ENCODE measurements at places on chromosomes 7 and 10.

DNA sequence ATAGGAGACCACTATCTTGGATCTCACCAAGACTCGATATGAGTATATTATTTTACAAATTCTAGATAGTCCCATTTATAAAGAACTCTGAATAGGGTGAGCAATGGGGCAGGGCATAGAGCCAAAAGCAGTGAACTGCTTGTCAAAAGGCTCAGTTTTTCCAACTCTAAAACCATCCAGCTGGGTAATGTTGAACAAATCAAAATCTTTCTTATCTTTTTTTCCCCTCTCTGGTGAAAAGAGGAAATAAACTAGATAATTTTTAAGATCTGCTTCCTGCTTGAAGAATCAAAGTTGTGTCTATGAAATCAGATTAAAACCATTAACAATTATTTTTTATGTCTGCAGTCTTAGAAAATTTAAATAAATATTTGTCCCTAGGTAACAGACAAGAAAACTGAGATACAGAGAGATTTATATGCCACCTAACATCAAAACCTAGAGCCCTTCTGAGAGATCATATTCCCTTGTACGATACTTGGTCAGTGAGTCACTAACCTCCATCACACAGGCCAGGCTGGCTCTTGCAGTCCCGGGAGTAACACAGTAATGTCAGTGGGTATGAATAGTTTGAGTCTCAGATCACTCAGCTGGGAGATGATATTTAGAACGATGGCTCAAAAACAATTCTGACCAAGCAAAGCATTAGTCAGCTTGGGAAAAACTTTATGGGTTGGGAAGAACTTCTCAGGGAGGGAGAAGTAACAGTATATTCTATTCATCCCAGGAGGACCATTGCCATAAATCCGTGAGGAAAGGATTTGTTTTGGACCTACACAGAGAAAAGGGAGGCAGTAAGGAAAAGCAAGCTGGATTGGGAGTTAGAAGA lies 178.8 kb downstream of the REEP3 start:
- peak; percentile 61 for DNase-seq

DNA sequence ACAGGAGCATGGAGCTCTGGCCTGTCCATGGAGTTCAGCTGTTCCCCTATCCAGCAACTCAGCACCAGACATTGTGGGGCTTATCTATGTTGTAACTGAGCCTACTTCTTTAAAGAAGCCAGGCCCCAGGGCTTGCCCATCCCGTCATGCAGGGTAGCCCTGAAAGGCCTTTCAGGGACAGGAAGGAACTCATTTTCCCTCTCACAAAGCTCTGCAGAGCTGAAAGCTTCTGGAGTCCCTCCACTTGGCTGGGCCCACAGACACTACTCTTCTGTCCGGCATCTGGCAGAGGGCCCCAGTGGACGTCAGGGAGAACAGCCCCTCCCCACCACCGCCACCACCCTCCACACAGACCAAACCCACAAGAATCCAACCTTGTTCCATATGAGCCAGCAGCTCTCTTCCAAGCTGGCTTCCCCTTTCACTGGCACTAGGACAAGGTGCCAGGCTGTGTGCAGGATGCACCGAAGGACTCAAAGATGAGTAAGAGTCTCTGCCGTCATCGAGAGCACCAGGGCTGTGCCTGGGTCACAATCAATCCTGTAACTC lies 33.1 kb downstream of the DENND2A start:
- no peak for DNase-seq

- no peak for DNase-seq
Observed at GRCh38 chr10:22537810-22538209, 176.6 kb downstream of the PIP4K2A start.

GRCh38 chr10:24568042-24568441 lies 155.6 kb downstream of the ARHGAP21 start:
- no peak for DNase-seq

- DNase-seq: no peak
Observed at GRCh38 chr7:31603046-31603445, 84.0 kb upstream of the PPP1R17 start.

DNA sequence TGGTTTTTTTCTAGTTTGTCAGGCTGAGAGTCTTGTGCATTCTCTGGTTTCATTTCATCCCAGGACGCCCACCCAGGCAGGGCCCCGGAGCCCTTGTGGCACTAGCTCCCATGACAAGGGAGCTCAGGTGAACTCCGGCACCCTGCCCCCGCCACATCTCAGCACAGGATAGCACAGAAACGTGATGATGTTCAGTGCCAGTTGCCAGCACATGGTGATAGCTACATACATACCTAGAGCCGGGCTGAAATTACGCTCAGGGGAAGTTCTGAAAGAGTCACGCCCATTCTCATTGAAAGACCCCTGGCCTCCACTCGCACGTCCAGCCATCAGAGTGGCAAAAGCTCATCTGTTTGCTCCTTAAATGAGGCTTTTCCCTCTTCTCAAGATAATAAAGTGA lies 273.7 kb downstream of the PTPRN2 start:
- no peak for DNase-seq

DNA sequence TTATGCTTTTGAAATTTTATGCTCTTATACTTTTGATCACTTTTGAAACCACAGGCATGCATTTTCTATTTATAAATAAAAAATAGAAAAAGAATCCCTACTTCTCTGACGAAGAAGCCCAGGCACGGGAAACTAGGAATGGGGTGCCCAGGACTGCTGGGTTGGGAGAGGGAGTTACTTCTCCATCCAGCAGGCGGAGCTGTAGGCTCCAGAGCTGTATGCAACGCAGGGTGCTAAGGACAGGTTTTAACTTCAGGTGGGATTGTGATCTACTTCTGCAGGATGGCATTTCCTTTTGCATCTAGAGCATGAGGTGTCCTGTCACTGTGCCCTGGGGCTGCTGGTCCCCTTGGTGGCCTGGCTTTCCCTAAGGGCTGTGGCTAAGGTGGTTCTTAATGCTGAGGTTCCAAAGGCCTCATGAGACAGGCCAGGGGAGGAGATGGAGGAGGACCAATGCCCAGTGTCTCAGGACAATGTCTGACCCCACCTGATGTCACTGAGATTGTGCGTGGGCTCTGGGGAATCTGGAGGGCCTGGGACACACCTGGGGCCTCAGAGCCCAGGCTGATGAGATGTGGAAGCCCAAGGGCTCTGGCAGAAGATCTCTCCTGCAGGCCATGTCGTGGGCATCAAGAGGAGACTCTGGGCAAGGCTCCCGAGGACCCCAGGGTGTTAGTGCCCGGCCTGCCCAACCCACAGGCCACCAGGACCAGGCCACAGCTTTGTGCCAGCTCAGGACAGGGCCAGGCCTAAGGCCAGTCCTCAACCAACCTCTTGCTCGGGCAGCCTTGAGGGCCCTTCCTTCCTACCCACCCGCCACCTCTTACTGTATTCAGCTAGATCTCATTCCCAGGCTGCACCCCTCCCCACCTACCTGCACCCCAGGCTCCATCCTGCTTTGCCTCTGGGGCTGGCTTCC lies 507 bp downstream of the CCDC201 start:
- no peak for DNase-seq

DNA sequence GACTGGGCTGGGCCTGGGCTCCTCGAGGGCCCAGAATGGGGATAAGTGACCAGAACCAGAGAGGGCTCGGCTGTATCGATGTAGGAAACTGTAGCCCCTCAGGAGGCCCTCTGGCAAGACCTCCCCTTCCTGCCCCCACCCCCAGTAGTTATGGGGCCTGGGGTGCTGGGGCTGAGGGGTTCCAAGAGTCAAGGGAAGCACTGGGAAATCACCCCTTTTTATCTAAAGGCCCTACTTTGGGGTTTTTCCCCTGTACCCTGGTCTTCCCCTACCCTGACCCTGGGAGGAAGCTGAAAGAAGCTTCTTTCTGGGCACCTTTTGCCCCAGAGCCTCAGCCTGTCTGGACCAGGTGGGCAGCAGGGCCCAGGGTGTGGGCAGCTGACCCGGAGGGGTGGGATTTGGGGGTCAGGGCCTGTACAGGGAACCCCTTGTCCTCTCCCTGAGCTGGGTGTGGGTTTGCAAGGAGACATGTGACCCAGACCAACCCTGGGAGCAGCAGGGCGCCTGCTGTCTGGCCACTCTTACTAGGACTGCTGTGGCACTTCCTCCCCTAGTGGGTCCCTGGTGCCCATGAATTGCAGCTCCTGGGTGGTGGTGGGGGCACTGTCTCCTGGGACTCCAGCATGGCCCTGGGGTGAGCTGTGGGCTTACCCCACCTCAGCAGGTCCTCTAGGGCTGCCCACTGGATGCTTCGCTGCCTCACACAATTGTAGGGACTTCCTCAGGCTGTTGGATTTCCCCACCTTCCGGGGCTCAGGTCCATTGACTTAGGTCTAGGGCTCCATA lies 1.5 kb downstream of the IRF5 start:
- no peak for DNase-seq

DNA sequence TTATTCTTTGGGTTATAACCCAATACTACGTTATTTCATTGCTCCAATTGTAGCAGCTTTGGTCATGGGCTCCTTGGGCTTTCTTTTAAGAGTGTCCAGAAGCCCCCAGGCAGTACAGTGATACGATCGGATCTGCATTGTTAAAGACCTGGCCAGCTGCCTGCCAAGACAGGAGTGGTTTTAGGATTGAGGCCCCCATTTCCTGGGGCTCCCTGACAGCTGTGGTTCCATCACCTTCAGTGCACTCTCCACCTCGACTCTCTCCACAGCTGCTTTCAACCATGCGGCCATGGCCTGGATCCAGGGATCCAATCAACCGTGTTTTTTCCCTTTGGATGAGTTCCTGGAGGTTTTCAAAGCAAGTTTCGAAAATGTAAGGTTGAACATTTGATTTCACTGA lies 123.4 kb upstream of the BTBD16 start:
- DNase-seq: no peak

- no peak for DNase-seq
Observed at GRCh38 chr10:76071653-76072365, 640.4 kb downstream of the LRMDA start.

GRCh38 chr10:17240616-17241015 lies 12.6 kb downstream of the VIM start:
- no peak for DNase-seq
